NCI-H1436 (cell line): ENCODE measurements at places on chromosomes 13 and 19.

- DNase-seq, result no peak
Measured at GRCh38 chr13:26019251-26019650, 32.6 kb downstream of the SHISA2 start.

DNA sequence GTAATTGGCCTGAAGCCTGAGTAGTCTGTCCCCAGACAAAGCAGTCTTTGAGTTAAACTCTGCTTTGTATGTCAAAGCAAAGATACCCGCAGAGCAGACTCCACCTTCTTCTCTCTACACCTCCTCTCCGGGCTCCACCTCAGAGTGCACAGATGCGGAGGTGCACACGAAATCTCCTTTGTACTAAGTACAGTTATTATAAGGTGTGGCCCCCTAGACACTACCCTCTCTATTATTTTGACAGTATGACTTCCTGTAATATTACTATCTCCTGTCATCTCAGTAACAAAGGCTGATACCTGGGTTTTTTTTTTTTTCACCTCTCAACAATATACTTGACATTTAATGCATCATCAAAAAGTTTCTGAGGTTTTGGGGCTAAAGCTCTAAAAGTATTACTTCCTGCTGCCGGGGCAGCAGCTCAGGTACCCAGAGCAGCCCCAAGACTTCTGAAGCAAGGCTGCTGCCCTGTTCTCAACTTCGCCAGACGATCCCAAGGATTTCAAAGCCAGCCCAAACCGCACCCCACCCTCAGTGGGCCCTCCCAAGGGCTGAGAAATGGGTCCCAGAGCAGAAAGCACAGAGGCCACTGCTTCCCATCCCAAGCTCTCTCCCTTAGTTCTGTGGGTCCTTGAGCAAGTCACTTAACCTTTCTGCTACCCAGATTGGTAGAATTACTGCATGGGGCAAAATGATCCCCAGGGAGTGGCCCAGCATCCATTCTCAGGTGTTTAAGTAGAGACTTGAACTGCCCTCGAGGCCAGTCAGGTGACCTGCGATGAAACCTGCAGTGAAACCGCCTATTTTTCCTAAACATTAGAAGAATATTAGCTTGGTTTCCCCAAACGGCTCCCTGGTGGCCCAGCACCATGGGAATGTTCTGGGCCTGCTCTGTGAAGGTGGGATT is 180.6 kb downstream of the FOXO1 start:
- DNase-seq, result no peak

DNA sequence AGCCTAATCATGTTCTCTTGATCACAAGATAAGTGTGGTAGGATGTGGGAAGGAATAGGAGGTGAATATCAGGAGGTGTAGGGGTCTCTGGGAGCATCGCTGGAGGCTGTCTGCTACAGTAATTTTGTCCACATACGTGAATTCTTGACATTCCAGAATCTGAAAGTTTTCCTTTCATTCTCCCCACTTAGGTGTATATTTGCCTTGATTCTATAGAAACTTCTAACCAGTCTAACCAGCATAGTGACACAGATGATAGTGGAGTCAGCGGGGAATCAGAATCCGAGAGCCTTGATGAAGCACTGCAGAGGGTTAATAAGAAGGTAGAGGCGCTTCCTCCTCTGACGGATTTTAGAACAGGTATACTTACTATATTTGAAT is 106.4 kb downstream of the RNF17 start:
- no peak for DNase-seq

- DNase-seq, result no peak
Measured at GRCh38 chr19:48342841-48343540, 17.6 kb downstream of the EMP3 start.

DNA sequence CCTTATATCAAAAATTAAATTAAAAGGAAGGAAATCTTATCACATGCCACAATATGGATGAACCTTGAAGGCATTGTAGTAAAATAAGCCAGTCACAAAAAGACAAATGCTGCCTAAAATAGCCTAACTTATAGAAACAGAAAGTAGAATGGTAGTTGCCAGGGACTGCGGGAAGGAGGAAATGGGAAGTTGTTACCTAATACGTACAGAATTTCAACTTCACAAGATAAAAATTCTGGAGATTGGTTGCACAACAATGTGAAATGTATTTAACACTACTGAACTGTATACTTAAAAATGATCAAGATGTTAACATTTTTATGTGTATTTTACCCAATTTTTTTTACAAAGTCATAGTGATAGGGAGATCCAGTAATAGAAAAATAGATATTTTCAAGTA is 10.2 kb upstream of the N4BP2L2 start:
- DNase-seq, result no peak

DNA sequence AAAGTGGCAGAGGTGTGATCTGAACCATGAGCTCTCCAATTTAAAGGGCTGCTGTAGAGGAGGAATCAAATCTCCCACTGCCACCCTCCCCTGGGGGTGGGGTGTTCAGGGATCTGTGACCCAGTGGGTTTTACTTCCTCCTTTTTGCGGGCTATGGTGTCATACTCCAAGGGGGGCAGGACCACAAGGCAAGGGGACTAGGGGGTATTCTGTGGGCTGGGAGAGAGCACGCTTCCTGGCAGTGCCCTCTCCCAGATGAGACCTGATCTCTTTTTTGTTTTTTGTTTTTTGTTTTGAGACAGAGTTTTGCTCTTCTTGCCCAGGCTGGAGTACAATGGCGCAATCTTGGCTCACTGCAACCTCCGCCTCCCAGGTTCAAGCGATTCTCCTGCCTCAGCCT is 10.3 kb downstream of the PLD3 start:
- no peak for DNase-seq

DNA sequence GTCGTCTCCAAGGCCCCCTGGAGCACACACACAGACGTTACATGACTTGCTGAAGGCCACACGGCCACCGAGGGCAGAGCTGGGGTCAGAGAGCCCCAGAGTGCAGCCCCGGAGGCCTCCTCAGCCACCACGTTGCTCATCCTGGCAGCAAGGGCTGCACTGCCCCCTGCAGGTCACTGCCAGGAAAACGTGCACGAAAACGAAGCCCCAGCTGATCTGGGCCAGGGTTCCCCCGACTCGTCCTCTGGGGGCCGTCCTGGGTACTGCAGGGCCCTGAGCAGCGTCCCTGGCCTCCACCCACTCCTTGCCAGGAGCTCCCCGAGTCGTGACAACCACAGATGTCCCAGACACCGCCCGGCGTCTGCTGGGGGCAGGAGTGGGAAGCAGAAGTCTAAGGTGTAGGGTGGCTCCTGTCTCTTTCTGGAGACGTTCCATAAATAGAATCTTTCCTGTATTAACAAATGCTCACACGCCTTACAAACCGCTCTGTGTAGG is 3.4 kb downstream of the TPGS1 start:
- DNase-seq, result peak; percentile 93

- no peak for DNase-seq
Measured at GRCh38 chr13:21309542-21310172, 133.2 kb downstream of the MRPL57 start.

DNA sequence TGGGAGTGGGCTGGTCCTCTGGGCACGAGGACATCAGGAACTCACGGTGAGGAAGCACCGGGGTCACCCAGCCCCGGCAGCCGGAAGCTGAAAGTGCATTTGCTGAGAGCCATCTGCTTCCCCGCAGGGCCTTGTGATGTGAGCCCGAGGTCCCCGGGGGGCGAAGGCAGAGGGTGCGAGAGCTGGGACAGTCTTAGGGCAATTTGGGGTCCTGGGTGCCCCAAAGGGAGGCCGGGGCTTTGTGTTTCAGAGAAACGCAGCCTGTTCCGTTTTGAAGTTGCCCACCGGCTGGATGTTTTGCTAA is 4.8 kb downstream of the F2RL3 start:
- DNase-seq, result no peak

DNA sequence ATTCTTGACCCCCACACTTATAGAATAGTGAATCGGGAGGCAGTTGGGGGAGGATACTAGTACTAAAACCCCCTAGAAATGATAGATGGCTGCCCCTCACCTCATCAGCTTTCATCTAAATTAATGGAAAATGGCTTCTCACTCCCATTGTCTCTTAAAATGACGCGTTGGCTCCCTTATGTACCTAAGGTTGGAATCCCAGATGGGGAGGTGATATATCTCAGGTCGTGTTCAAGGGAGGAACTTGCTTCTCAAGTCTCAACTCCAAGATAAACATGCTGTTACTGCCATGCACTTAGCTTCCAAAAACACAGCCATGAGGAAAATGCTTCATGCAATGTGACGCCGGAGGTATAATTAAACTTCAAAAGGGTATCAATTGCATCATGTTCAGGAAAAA is 18.8 kb upstream of the UBE2L5 start:
- no peak for DNase-seq

- DNase-seq, result no peak
Measured at GRCh38 chr13:50509771-50510441, 333.6 kb downstream of the DLEU7 start.

GRCh38 chr19:16829822-16830289 is 658 bp downstream of the SIN3B start:
- DNase-seq, result no peak

- no peak for DNase-seq
Measured at GRCh38 chr13:46751811-46752635, 44.9 kb downstream of the ESD start.
